ENCODE measurements at places on chromosomes 1 and 21. TPM values are rescaled to one million over a fixed set of nuclear protein-coding genes. Genes with fewer than 3 reads are reported as not detected.

Gene AGT
- 0.19 TPM for total RNA-seq

Gene PCP4
- not detected for total RNA-seq

Gene FAM177B
- total RNA-seq, result not detected

Gene CLDN17
- not detected for total RNA-seq

Gene UBAP2L
- 37.5 TPM for total RNA-seq

Gene STIL
- total RNA-seq, result 4.2 TPM

Gene ZNF695
- total RNA-seq, result 0.56 TPM

Gene NUDT4B
- total RNA-seq, result 29.7 TPM

Gene TEKT2
- total RNA-seq, result 0.28 TPM

Gene BEND5
- total RNA-seq, result under 0.01 TPM

Gene LCE1F
- total RNA-seq, result not detected

Gene FAM72B
- 0.28 TPM for total RNA-seq

Gene CLEC20A
- total RNA-seq, result not detected

Gene SWT1
- 8.7 TPM for total RNA-seq

Gene SPRR1A
- not detected for total RNA-seq

Gene FAM163A
- not detected for total RNA-seq

Gene MMP23B
- 8.1 TPM for total RNA-seq

Gene TRAF3IP3
- total RNA-seq, result not detected

Gene DISP3
- total RNA-seq, result not detected

Gene NR1I3
- not detected for total RNA-seq

Gene S100A12
- total RNA-seq, result not detected

Gene XCL2
- not detected for total RNA-seq

Gene ILDR2
- under 0.01 TPM for total RNA-seq

Gene OR2T1
- not detected for total RNA-seq

Gene CFHR3
- not detected for total RNA-seq

Gene IL6R
- 4.6 TPM for total RNA-seq

Gene OR2M3
- total RNA-seq, result not detected

Gene SPTA1
- total RNA-seq, result 0.19 TPM

Gene MCOLN2
- 2.8 TPM for total RNA-seq

Gene MROH9
- total RNA-seq, result 0.85 TPM

Gene KIAA1614
- total RNA-seq, result 4.5 TPM

Gene RPE65
- total RNA-seq, result not detected

Gene ID3
- 289 TPM for total RNA-seq

Gene PADI4
- not detected for total RNA-seq

Gene FMO2
- 27.9 TPM for total RNA-seq

Gene ZNF593OS
- total RNA-seq, result not detected

Gene KPNA6
- total RNA-seq, result 33.8 TPM

Gene S100A7
- total RNA-seq, result not detected
